ENCODE measurements at places on chromosomes 11 and 22.
A peak's percentile ranks its signal among the peaks of the same experiment; 100 is the strongest.

GRCh38 chr22:43921370-43921769 lies 2.2 kb upstream of the PNPLA3 start:
- DNase-seq = no peak

DNA sequence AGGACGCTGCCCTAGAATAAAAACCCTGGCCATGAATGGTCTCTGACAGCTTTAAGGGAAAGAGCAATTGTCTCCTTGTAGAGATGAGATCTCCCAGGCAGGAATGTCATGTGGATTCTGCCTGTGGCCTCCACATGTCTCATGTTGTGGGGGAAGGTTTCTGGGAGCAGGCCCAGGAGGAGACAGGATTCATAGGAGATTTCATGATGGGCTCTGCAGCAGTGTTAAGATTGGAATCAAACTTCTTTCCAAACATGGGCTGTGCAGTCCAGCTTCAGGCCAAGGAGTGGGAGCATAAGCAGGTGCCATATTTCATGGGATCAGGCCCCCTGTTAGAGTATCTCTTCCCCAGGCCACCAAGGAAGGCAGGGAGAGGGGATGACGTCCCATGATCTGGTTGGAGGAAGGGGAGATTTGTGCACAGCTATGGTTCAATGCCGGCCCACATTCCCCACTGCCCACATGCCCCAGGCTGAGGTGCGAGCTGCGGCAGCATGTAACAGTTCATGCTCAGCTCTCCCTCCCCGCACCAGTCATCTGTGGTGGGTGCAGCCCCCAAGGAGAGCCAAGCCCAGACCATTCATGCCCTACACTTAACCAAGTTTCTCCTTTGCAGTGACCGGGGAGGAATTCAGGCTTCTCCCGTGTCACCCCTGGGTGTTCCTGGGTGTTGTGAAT lies 42.5 kb downstream of the LMO1 start:
- no peak for DNase-seq

GRCh38 chr11:121372671-121373429 lies 79.3 kb upstream of the SORL1 start:
- peak; percentile 19 for DNase-seq

DNA sequence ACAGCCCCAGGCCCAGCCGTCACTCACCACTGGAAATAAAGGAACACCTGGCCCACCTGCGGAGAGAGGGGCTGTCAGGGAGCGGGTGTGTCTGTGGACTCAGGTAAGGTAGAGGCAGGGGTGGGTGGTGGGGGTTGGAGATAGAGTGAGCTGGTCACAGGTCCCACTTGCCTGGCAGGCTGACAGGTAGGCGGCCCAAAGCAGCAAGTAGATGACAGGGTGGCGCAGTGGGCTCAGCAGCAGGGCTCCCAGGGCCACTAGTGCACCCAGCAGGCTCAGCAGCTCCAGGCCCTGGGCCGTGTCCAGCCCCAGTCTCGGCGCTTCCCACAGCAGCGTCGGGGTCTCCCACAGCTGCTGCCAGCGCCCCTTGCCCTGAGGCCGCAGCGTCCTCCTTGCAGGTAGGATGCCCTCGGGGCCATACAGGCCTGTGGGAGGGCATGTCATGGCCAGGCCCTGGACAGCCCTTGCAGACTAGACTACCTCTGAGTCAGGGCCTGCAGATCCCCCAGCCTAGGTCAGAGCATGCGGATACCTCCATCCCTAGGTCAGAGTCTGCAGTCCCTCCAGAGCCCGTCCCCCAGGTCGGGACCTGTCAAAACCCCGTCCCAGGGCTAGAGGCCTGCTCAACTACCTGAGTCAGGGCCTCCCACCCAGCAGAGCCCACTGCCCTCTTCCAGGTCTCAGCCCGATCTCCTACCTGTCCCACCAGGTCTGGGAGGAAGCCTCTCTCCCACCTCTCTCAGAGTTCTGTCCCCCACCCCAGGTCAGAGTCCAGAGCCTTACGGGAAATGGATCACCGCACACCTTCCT lies 686 bp downstream of the LMF2 start:
- DNase-seq = peak; percentile 55

DNA sequence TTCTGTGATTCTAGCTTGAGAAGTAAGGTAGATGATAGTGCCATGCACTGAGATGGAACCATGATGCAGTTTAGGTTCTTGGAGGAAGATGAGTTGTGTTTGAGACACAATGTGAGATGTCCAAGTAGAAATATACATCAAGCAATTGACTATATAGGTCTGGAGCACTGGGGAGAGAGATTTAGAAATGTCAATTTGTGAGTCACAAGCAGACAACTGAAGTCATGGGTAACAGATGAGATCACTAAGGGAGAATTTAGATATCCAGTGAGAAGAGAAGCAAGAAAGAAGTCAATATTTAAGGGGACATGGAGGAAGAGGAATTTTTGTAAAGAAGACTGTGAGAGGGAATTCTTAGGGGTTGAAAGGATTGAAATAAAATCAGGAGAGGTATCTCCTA lies 65.1 kb upstream of the RRAS2 start:
- no peak for DNase-seq

GRCh38 chr22:48393041-48393370 lies 1434.7 kb downstream of the BRD1 start:
- no peak for DNase-seq

GRCh38 chr11:73017024-73017751 lies 124.9 kb downstream of the FCHSD2 start:
- DNase-seq = no peak

- DNase-seq = no peak
These were observed 886.4 kb downstream of the BRD1 start for GRCh38 chr22:48941033-48941902.

Measured in GM12892 (cell line).